ENCODE measurements at places on chromosomes 13 and 19.

- peak; percentile 16 for DNase-seq
Observed at GRCh38 chr19:6674868-6675305, 4.9 kb upstream of the TNFSF14 start.

GRCh38 chr13:43127103-43127798 lies 103.9 kb downstream of the DNAJC15 start:
- no peak for DNase-seq

DNA sequence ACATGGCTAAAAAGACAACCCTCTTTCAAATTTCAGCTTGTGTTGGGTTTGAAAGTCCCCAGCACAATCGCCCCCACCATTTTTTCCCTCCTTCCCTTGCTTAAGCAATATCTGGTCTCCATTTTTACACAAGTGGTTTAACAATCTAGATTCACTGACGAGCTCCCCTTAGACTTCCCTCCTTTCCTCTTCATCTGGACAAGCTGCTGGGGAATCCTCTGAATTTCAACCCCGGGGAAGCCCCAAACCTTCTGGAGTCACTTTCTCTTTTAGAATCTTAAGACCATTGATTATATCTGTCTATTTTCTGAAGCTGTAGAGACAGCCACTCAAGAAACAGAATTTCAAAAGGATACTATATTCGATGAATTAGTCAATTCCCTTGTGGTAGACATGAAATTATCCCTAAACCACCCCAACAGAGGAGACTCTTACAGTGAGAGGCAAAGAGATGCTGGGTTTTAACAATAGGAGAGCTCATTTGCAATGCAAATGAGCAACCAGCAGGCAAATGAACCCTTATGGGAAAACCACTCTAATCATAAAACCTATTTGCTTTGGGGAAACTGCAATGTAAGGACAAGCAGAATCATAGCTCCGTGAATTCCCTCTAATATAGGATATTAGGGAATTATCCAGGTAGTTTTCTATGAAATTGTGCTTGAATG lies 78.9 kb downstream of the TEX26 start:
- peak; percentile 4 for DNase-seq

DNA sequence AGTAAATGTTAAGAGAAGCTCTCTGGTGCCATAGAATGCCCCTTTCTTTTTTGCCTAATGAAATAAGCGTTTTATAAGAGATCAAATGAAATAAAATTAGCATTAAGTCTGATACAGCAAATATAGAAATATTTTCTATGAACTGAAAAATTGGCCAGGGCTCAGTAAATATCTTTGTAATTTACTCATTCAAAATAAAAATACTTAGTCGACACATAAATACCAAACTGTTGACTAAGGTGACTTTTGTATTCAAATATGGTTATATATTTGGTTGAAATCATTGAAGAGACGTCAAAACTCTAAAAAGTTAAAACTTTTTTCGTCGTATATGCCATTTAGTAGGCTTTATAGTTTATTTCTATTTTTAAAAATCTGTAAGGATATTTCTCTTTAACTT lies 25.6 kb downstream of the IPO5 start:
- DNase-seq: no peak

DNA sequence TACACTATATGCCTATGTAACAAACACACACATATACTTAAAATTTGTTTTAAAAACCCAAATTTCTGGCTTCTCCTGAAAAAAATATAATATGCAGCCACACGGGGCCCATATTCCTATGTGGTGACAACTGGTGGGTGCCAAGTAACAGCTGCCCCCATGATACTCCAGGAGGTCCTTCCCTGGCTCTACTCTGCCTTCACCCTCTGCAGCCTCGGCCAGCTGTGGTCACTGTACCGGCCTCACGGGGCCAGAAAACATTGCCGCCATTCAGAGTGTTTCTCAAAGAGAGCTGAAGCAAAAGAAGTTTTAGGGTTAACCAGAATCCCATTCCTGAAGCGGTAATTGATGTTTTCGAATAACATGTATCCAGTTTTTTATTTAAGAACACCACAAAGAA lies 32.6 kb upstream of the POP4 start:
- no peak for DNase-seq

DNA sequence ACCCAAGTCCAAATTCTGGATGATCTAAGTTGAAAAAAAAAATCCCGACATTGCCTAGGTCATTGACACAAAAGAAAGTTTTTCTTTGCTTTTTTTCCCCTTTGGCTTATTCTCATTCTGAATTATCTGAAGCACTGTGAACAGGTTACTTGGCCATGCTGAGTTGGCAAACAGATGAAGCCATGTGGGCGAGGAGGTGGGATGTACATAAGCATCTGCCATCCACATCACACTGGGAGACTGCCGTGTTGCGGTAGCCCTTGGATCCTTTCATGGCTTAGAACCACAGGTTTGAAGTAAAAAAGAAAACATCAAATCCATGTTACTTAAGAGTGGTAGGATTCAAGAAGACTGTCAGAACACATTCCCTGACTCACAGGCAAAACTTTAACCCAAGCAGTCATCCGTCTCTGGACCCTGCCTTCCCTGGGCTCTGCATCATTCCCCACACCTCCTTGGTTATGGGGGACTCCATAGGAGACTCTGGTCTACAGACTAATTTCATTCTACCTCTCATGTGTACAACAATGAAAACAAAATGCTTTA lies 242.5 kb upstream of the SERP2 start:
- no peak for DNase-seq
